ENCODE measurements at places on chromosomes 12 and 14.

DNA sequence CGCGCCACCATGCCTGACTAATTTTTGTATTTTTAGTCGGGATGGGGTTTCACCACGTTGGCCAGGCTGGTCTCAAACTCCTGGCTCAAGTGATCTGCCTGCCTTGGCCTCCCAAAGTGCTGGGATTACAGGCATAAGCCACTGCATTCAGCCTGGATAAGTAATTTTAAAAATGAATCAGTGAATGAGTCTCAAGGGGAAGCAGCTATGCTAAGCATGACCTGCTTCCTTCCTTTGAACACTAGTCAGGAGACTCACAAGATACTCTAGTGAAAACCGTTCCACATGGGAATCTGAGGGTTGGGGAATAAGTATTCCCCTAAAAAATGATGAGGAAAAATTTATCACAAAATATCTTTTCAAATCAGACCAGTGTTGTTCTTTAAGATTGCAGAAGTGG, 10.7 kb upstream of the FAM234B start:
- DNase-seq: no peak

GRCh38 chr12:109797905-109798669, 35.1 kb downstream of the TRPV4 start:
- DNase-seq: peak; percentile 91

GRCh38 chr12:123200414-123200813, 32.5 kb downstream of the MPHOSPH9 start:
- DNase-seq: no peak

DNA sequence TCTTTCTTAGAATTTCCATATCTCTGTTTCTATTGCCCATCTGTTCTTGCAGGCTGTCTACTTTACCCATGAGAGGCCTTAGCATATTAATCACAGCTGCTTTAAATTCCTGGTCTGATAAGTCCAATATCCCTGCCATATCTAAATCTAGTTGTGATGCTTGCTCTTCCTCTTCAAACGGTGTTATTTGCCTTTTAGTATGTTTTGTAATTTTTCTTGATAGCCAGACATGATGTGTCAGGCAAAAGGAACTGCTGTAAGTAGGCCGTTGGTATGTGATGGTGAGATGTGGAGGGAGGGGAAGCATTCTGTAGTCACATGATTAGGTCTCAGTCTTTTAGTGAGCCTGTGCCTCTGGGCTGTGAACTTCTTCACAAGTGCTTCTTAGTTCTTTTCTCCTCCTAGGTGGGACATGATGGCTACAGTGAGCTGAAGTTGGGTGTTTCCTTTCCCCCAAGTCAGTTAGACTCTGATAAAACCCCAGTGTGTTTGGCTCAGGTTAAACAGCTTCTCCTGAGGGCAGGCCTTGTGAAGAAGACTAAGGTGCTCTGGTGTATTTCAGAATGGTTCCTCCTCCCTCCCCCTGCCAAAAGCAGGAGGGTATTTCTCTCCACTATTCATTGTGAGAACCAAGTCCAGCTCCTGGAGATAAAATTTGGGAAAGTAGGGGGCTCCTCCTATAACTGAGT, 195.9 kb upstream of the PARP11 start:
- DNase-seq: peak; percentile 2

DNA sequence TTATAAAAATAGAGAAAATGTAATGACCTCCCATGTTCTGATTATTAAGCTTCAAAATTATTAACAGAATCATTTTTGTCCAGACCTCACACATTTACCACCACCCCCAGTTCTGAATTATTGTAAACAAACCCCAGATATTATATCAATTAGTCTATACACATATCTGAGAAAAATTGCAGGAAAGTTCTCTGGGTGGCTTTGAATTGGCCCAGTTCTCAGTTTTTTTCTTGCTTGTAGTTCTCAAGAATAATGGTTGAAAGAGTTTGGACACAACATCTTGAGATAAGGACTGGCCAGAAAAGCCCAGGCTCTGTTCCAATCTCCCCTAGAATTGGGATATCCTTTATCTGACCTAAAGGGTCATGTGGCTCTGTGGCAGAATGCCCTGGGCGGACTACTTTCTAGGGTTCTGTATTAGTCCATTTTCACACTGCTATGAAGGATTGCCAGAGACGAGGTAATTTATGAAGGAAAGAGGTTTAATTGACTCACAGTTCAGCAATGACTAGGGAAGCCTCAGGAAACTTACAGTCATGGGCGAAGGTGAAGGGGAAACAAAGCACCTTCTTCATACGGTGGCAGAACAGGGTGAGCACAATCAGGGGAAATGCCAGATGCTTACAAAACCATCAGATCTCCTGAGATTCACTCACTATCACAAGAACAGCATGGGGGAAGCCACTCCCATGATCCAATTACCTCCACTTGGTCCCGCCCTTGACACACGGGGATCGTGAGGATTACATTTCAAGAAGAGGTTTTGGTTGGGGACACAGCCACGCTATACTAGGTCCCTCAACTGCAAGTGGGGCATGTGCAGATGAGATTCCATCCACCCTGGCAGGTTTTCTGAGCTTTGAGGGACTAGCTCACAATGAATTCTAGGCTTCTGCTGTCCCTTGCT, 1504.6 kb upstream of the FLRT2 start:
- no peak for DNase-seq

DNA sequence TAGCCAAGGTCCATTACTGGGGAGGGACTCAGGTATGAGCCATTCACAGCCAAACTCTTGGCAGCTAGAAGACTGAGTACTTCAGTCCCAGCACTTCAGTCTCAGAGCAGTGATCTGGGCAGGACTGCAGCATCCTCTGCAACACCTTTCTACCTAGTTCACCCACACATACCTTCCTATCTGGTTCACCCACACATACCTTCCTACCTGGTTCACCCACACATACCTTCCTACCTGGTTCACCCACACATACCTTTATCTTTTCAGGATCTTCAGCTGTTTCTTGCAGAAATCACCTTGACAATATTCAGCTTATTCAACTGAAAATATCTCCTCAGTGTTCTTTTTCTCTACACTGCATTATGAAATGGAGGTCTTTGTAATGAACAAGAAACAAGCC, 101.3 kb downstream of the SRGAP1 start:
- no peak for DNase-seq

- no peak for DNase-seq
Measured at GRCh38 chr14:99860219-99860618, 67.0 kb downstream of the EML1 start.

GRCh38 chr12:3230758-3231375, 153.7 kb downstream of the TSPAN9 start:
- no peak for DNase-seq

- no peak for DNase-seq
Measured at GRCh38 chr14:40113671-40114070, 681.4 kb upstream of the FBXO33 start.

GRCh38 chr12:46524778-46525177, 152.2 kb upstream of the SLC38A2 start:
- no peak for DNase-seq

GRCh38 chr14:69675245-69675583, 63.8 kb downstream of the SUSD6 start:
- DNase-seq: no peak

DNA sequence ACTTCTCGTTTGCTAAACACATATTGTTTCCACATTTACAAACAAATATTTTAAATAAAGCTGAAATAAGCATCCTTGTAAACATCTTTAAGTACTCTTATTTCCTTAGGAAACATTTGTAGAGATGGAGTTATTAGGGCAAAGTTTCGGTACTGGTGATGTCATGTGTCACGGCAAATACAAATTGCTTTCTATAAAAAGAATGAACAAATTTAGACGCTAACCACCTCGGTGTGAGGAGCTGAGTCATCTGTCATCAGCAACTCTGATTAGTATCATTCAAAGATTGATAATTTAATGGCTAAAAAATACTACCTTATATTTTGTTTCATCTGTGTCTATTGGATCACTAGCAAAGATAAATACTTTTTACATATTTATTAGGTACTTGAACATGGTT, 982.0 kb downstream of the VRK1 start:
- DNase-seq: no peak

- peak; percentile 36 for DNase-seq
Measured at GRCh38 chr12:49536526-49537071, 2.2 kb upstream of the KCNH3 start.

- DNase-seq: no peak
Measured at GRCh38 chr12:9858135-9858534, 11.0 kb downstream of the CLEC2B start.

DNA sequence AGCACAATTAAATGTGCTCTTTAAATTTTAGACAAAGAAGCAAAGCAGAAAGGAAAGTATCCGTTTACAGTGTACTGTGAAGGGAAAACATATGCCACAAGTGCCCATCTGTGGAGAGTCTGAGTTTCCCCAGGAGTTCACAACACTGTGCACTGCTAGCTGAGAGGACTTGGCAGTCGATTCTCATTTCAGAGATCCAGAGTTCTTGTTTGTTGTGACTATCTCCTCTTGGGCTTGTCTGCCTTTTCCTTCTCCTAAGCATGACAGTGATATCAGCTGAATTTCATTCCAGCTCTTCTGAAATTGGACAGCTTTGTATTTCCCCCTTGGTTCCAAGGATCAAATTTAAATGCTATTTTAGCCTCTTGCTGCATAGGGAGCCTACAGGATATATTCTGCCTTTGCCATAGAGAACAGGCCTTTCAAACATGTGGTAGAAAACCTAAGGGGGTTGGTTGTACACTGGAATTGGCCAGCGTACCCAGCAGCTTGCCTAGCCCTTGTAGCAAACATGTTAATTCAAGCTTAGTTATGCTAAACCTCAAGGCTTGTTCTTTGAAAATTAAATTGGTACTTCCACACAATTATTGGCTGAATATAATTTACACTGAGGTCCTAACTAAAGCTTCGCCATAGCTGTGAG, 259.2 kb upstream of the NOVA1 start:
- no peak for DNase-seq

Measured in MV-4-11 (cell line).